ENCODE measurements at places on chromosomes 2 and 18. TPM values are rescaled to one million over a fixed set of nuclear protein-coding genes. Genes with fewer than 3 reads are reported as not detected.
A peak's percentile ranks its signal among the peaks of the same experiment; 100 is the strongest.

DNA sequence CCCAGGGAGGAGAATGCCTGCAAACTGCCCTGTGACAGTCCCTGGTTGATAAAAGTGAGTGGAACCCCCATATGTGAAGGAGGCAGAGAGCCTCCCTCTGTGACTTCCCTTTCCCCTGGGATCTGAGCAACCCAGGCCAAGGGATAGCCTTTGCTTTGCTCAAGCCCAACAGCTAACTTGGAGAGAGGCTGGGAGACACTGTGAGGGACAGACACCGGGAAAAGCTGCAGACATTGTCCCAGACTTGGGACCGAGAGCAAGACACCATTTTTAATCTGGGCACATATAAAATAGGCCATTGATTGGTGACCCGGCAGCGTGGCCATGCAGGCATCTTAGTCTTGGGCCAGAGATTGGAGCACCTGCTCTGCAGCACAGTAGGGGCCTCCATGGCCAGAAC is 96.1 kb upstream of the SALL3 start:
- no peak for DNase-seq
- H3K27ac ChIP-seq = no peak overlapping the region
- H3K36me3 ChIP-seq = no peaks in the 10 kb centered on the region
- H3K27me3 ChIP-seq = peaks cover 9% of the 10 kb centered on the region
- no peak overlapping the region for H3K4me3 ChIP-seq

- no peak for DNase-seq
- no peaks in the 10 kb centered on the region for H3K36me3 ChIP-seq
- H3K4me1 ChIP-seq = peaks cover 29% of the 10 kb centered on the region
- no peak overlapping the region for H3K4me3 ChIP-seq
- no peaks in the 10 kb centered on the region for H3K27me3 ChIP-seq
- H3K27ac ChIP-seq = peak overlapping the region; percentile 26
These were observed 44.3 kb downstream of the EPHA4 start for GRCh38 chr2:221527776-221528309.

- H3K4me3 ChIP-seq = no peak overlapping the region
- no peak overlapping the region for H3K27ac ChIP-seq
These were observed 7.5 kb downstream of the PRLH start for GRCh38 chr2:237573721-237574415.

DNA sequence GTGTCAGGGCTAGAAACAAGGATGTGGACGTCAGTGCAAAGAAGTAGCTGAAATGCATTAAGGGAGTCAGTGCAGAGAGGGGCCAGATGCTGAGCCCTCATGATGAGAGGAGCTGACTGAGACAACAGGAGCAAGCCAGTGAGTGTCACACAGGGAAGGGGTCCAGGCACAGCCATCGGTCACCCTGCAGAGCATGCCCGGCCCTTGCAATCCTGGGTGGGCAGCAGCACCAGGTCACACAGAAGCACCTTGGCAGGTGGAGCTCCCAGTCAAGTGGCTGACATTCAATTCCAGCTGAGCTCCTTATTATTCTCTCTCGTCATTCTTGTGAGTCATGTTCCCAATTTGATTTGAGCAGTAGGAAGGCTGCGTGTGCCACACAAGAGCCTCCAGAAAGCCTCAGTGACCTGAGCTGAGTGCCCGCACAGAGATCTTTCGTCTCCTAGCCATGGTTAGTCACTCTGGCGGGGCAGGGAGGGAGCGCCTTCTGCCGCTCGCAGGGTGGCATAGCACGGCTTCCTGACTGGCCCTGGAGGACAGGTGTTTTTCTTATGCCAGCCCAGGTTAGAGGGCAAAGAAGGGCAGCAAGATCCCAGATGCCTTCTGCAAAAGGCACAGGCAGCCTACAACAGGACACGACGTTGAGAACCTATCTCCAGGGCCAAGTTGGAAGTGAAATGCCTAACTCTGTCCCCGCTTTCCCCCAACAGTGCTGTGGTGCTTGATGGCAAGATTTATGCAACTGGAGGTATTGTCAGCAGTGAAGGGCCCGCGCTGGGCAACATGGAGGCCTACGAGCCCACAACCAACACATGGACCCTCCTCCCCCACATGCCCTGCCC is 220.9 kb downstream of the ATAD2B start:
- H3K4me3 ChIP-seq = no peak overlapping the region
- DNase-seq = no peak
- no peak overlapping the region for H3K27ac ChIP-seq

The IL1R1 gene
- total RNA-seq = 0.68 TPM

The LINC00305 gene
- total RNA-seq = not detected

The OSR1 gene
- total RNA-seq = not detected

The ESCO1 gene
- total RNA-seq = 23.1 TPM

All from activated CD8-positive, alpha-beta T cell treated with anti-CD3 and anti-CD28 coated beads for 36 hours (primary cell).